ENCODE measurements at places on chromosomes 5 and 9. TPM values are rescaled to one million over a fixed set of nuclear protein-coding genes. Genes with fewer than 3 reads are reported as not detected.
A peak's percentile ranks its signal among the peaks of the same experiment; 100 is the strongest.

GRCh38 chr9:133160742-133161546 is 2.8 kb downstream of the GBGT1 start:
- peak; percentile 70 for DNase-seq
- H3K27me3 ChIP-seq = no peaks in the 10 kb centered on the region
- peaks cover 19% of the 10 kb centered on the region for H3K4me1 ChIP-seq
- peaks cover 3% of the 10 kb centered on the region for H3K36me3 ChIP-seq
- no peak overlapping the region for H3K4me3 ChIP-seq

DNA sequence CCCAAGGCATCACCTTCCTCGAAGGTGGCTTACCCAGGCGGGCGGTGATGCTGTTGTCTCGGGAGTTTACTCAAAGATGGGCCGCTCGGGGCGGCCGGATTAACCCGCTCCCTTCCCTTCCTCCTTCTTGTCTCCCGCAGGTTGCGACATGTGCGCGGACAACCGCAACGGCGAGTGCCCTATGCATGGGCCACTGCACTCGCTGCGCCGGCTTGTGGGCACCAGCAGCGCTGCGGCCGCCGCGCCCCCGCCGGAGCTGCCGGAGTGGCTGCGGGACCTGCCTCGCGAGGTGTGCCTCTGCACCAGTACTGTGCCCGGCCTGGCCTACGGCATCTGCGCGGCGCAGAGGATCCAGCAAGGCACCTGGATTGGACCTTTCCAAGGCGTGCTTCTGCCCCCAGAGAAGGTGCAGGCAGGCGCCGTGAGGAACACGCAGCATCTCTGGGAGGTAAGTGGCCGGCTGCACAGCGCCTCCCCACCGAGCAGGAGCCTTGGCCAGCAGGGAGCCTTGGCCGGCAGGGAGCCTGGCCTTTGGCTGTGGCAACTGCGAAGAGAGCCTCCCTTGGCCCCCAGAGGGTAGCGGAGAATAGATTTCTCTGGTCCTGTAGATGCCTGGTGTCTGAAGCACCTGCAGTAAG is 10.6 kb downstream of the PRDM6 start:
- DNase-seq = peak; percentile 22
- H3K36me3 ChIP-seq = no peaks in the 10 kb centered on the region
- H3K4me1 ChIP-seq = peaks cover 17% of the 10 kb centered on the region
- H3K4me3 ChIP-seq = no peak overlapping the region
- H3K27me3 ChIP-seq = no peaks in the 10 kb centered on the region
- H3K27ac ChIP-seq = no peak overlapping the region

DNA sequence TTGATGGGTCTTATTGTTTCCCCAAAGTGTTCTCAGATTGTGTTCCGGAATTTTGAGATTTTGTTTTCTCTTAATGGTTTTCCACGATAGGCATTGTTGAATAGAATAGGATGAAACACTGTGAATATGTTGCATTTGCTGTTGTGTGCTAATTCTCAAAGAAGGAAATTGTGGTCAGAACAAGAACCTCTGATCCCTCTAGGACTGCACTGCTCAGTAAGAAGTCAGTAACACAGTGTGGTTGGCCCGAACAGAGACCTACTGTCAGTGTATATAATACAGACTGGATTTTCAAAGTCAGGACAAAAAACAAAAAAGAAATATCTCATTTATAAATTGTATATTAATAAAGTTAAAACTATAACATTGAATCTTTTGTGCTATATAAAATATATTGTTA is 494.8 kb downstream of the MAT2B start:
- H3K36me3 ChIP-seq = no peaks in the 10 kb centered on the region
- H3K4me3 ChIP-seq = no peak overlapping the region
- DNase-seq = no peak
- no peaks in the 10 kb centered on the region for H3K4me1 ChIP-seq
- H3K27me3 ChIP-seq = no peaks in the 10 kb centered on the region
- no peak overlapping the region for H3K27ac ChIP-seq

DNA sequence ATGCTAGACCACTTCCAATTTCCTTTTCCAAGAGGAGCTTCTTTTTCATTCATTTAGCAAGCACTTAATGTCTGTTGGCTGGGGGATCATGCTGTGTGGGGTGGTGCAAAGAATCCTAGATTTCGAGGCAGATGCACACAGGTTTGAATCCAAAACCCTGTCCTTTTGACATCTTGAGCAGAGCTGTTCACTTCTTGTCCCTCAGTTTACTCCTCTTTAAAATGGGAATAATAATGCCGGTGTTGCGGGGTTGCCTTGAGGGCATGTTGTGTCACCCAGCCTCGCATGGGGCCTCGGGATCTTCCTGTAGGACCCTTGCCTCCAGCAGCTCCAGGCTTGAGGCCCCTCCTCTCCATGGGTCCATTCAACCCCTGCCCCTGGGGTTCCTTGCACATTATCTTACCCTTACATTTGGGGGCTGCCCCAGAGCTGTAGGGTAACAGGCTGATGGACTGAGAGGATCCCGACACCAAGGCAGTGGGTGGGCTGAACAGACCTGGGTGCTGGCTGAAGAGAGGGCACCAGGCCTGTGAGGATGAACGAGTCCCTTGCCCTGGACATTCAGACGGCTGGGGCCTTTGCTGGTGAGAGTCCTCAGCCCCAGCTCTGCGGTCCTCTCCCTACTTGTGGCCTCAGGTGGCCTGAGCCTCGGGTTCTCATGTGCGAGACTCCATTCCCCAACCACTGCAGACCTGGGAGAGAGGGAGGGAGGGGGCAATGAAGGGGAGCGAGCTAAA is 145.8 kb downstream of the BARX1 start:
- no peak overlapping the region for H3K27ac ChIP-seq
- H3K36me3 ChIP-seq = no peaks in the 10 kb centered on the region
- no peaks in the 10 kb centered on the region for H3K4me1 ChIP-seq
- no peak for DNase-seq
- no peak overlapping the region for H3K4me3 ChIP-seq
- H3K27me3 ChIP-seq = no peaks in the 10 kb centered on the region

DNA sequence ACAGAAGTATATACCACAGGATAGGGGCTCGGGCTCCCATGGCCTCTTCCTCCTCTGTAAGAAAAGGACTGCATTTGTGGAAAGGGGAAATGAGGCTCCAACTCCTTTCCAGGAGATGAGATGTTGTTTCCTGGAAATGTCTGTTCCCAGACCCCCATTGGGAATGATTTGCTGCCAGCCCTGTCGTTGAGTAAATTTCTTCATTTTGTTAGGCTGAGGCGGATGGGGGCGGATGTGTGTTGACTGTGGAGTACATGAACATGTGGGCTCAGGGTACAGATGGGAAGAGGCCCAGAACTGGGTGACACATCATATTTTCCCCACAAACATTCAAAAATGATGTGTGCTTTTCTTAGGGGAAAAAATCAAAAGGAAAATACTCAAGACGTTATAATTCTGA is 28.8 kb upstream of the TNFAIP8 start:
- H3K27me3 ChIP-seq = no peaks in the 10 kb centered on the region
- DNase-seq = no peak
- peak overlapping the region; percentile 38 for H3K27ac ChIP-seq
- peaks cover 82% of the 10 kb centered on the region for H3K4me1 ChIP-seq
- no peaks in the 10 kb centered on the region for H3K36me3 ChIP-seq

- H3K27ac ChIP-seq = no peak overlapping the region
- DNase-seq = no peak
- H3K27me3 ChIP-seq = no peaks in the 10 kb centered on the region
- H3K36me3 ChIP-seq = no peaks in the 10 kb centered on the region
- H3K4me3 ChIP-seq = no peak overlapping the region
Observed at GRCh38 chr5:15007646-15008045, 136.1 kb upstream of the ANKH start.

DNA sequence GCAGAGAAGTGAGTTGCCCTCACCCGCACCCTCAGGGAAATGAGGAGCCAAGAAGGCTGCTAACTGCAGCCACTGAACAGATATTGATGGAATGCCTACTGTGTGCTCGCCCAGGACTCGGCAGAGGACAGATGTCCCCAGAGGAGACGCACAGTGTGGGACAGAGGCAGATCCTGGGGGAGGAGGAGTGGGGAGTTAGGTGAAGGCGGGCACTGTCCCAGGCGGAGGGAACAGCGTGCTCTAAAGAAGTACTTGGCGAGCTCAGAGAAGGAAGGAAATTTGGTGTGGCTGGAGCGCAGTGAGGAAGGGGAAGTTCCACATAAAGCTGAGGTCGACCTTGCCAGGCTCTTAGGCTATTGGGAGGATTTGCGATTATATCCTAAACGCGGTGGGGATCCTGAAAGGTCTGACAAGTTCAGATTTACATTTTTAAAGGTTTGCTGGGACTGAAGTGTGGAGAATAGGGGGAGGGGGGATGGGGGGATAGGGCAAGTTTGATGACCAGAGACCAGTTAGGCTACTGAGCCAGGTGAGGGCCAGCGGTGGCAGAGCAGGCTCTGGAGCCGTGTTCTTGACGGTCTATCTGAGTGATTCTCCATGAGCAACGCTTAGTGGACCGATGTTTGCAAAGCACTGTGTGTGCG is 23.6 kb upstream of the CERCAM start:
- H3K27ac ChIP-seq = no peak overlapping the region
- H3K4me3 ChIP-seq = no peak overlapping the region
- no peak for DNase-seq
- H3K27me3 ChIP-seq = no peaks in the 10 kb centered on the region

DNA sequence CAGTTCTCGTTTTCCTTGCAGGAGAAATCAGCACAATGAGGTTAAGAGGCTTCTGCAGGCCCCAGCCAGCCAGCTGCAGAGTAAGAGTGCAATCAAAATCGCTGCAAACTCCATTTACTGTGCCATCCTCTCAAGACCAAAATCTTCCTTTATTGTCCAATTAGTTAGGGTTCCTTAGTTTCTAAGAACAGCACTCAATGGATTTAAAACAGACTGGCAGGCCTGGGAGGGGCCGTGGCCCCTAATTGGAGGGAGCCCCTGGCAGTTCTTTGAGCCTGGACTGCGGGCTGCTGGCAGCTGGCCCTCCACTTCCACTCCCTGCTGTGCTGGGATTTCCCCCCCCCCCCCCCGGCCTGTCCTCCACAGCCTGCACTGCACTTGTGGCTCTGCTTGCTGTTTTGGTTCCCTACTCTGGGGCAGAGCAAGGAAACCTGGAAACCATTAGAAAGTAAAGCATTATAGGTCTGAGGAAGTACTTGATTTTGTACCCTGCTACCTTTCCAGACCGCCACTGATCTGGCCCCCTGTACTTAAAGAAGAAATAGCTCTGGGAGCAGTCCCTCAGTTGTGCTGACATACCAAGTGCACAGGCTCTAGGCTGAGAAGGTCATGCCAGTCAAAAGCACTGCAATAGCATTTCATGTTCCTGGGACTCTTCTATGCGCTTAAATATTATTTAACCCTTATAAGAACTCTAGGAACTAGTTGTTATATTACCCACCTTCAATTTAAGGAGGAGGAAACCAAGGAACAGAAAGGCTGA is 129.0 kb downstream of the APBA1 start:
- H3K4me3 ChIP-seq = no peak overlapping the region
- H3K4me1 ChIP-seq = peaks cover 5% of the 10 kb centered on the region
- no peak for DNase-seq
- H3K36me3 ChIP-seq = no peaks in the 10 kb centered on the region
- H3K27ac ChIP-seq = no peak overlapping the region
- no peaks in the 10 kb centered on the region for H3K27me3 ChIP-seq

GRCh38 chr5:54965806-54966205 is 19.6 kb downstream of the ESM1 start:
- no peaks in the 10 kb centered on the region for H3K36me3 ChIP-seq
- no peak overlapping the region for H3K4me3 ChIP-seq
- H3K27me3 ChIP-seq = no peaks in the 10 kb centered on the region
- H3K27ac ChIP-seq = no peak overlapping the region
- no peaks in the 10 kb centered on the region for H3K4me1 ChIP-seq

GRCh38 chr5:118990582-118990981 is 2.2 kb upstream of the DTWD2 start:
- no peaks in the 10 kb centered on the region for H3K27me3 ChIP-seq
- DNase-seq = no peak
- no peak overlapping the region for H3K4me3 ChIP-seq
- H3K36me3 ChIP-seq = no peaks in the 10 kb centered on the region
- H3K4me1 ChIP-seq = peaks cover 17% of the 10 kb centered on the region
- no peak overlapping the region for H3K27ac ChIP-seq

GRCh38 chr9:27476870-27477515 is 47.1 kb upstream of the IFNK start:
- no peaks in the 10 kb centered on the region for H3K36me3 ChIP-seq
- DNase-seq = no peak
- H3K4me3 ChIP-seq = no peak overlapping the region
- no peaks in the 10 kb centered on the region for H3K27me3 ChIP-seq
- H3K4me1 ChIP-seq = peaks cover 54% of the 10 kb centered on the region

- no peak for DNase-seq
- H3K36me3 ChIP-seq = no peaks in the 10 kb centered on the region
- peaks cover 19% of the 10 kb centered on the region for H3K4me1 ChIP-seq
- H3K27me3 ChIP-seq = no peaks in the 10 kb centered on the region
- no peak overlapping the region for H3K4me3 ChIP-seq
Observed at GRCh38 chr5:79886456-79886855, 104.6 kb downstream of the MTX3 start.

DNA sequence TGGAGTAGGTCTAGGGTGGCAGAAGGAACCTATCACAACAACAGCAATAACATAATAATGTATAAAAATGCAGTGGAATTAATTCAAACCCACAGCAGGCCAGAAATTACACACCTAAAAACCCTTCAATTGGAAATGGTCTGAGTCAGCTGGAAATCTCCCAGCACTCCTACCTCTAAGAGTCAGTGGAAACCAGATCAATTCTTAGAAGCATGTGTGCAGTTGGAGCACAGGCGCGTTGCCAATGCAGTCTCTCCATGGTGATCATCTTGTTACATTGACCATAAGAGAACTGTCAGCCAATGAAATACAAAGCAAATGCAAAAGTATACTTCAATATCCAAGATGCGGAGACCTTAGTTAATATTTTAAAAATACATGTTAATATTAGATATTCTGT is 15.1 kb upstream of the CSNK1G3 start:
- H3K27ac ChIP-seq = no peak overlapping the region
- H3K27me3 ChIP-seq = no peaks in the 10 kb centered on the region
- H3K4me1 ChIP-seq = no peaks in the 10 kb centered on the region
- H3K36me3 ChIP-seq = no peaks in the 10 kb centered on the region

DNA sequence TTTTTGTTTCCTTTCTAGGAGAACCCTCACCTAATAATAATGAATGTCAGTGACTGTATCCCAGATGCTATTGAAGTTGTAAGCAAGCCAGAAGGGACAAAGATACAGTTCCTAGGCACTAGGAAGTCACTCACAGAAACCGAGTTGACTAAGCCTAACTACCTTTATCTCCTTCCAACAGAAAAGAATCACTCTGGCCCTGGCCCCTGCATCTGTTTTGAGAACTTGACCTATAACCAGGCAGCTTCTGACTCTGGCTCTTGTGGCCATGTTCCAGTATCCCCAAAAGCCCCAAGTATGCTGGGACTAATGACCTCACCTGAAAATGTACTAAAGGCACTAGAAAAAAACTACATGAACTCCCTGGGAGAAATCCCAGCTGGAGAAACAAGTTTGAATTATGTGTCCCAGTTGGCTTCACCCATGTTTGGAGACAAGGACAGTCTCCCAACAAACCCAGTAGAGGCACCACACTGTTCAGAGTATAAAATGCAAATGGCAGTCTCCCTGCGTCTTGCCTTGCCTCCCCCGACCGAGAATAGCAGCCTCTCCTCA is 87.1 kb downstream of the OSMR start:
- no peak overlapping the region for H3K27ac ChIP-seq
- no peak overlapping the region for H3K4me3 ChIP-seq
- DNase-seq = no peak
- no peaks in the 10 kb centered on the region for H3K36me3 ChIP-seq
- H3K4me1 ChIP-seq = no peaks in the 10 kb centered on the region
- H3K27me3 ChIP-seq = no peaks in the 10 kb centered on the region

GRCh38 chr9:37370968-37371563 is 51.4 kb upstream of the GRHPR start:
- DNase-seq = peak; percentile 87
- H3K4me3 ChIP-seq = no peak overlapping the region
- H3K27ac ChIP-seq = peak overlapping the region; percentile 78
- H3K27me3 ChIP-seq = no peaks in the 10 kb centered on the region
- peaks cover 100% of the 10 kb centered on the region for H3K4me1 ChIP-seq

The NR5A1 gene
- not detected for polyA plus RNA-seq

The SHROOM1 gene
- polyA plus RNA-seq = 1.1 TPM

The FAM151B gene
- not detected for polyA plus RNA-seq

The SLC6A7 gene
- not detected for polyA plus RNA-seq

The PITX1 gene
- 0.10 TPM for polyA plus RNA-seq
